Neural crest cell (in vitro differentiated cells): ENCODE measurements at places on chromosomes 12 and 14.

DNA sequence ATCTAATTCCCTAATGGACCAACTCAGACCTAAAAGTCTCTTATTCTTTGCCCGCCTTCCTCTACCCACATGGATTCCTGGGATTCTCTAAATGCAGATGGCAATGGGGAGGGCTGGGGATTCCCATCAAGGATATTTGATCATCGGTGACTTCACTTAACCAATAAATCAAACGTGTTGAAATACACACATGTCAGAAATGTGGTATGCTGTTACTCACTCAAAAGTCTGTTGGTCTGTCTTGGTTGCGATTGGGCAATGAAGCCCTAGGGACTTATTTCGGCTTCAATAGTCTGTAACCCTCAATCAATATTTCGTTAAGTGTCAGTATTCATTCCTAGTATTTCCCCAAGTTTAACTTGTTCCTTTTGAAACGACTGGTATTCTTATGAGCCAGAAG lies 117.2 kb upstream of the DIO3 start:
- no peak for DNase-seq

- DNase-seq, result no peak
Measured at GRCh38 chr12:40945772-40946171, 242.3 kb upstream of the PDZRN4 start.

DNA sequence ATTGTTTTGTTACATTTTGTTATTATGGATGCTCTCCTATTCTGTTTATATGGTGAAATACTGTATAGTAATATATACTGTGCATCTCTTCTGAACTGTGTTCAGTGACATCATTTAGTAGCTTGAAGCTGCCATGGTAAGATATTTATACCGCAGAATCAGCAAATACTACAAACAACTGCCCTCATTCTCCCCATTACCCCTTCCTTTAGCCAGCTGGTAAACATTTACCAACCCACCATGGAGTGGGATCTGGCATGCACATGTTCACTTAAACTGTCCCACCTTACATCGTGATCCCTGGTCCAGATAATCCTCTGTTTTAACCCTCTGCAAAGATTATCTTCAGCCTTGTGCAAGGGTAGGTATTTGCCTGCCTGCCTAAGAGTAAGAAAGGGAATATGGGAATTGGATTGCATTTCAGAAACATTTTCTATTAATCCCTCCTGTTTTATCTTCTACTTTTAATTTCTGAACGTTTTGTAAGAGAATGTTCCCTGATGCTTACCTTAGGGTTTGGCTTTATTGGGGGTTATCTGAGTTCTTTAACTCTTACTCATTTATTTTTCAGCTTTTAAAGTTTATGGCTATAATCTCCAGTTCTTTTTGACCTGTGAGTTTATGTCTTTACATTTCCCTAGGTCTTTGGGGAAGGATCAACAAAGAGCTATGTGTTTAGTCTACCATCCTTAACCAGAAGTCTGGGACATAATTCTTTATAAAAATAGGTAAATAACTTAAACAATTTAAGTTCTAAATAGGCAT lies 46.5 kb downstream of the FBXO34 start:
- no peak for DNase-seq

- DNase-seq, result no peak
Measured at GRCh38 chr14:68747393-68747792, 45.5 kb downstream of the ZFP36L1 start.

GRCh38 chr12:20520532-20520931 lies 152.2 kb downstream of the PDE3A start:
- no peak for DNase-seq

- DNase-seq, result peak; percentile 48
Measured at GRCh38 chr12:103495469-103496456, at the start of gene C12orf42. Gene C12orf42, minus strand, starts transcription at chr12:103495968. Its CDS starts 17,542 bp downstream, at chr12:103478426.
